ENCODE measurements at places on chromosomes 16 and 17. TPM values are rescaled to one million over a fixed set of nuclear protein-coding genes. Genes with fewer than 3 reads are reported as not detected.

Gene KRTAP1-1
- total RNA-seq = not detected

Gene KRT27
- total RNA-seq = not detected

Gene ITGAX
- total RNA-seq = not detected

Gene GAST
- not detected for total RNA-seq

Gene MMP28
- not detected for total RNA-seq

Gene LRRC3C
- total RNA-seq = not detected

Gene ANKRD40CL
- not detected for total RNA-seq

DNA sequence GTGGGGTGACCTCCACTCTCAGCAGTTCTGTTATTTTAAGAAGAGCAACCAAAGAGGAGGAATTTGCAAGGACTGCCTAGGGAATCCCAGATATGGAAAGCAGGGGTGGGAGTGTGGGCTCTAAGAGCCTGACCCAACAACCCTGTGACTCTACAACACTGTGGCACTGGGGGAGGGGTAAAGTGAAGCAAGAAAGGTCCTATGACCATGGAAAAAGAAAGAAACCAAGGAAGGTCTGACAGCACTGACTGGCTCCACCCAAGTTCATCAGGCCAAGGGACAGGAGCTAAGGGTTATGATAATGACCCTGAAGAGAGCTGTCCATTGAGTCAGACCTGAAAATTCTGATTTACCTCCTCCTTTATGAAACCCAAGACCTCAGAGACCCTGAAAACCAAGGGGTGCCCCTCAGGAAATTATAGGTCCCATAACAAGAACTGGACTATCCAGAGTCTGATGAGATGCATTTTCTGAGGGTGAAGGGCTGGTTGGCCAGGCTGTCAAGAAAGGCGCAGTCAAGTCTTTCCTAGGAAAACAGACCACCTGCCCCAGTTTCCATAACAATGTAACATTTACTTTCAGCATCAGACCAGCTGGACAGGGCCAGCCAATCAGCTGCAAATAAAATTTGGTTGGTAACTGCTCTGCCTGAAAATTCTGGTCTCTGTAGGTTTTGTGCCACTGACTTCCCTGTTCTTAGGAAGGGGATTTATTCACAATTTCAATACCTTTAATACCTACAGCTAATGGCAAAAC, 53.8 kb upstream of the MTMR4 start:
- peaks cover 22% of the 10 kb centered on the region for H3K4me1 ChIP-seq
- H3K36me3 ChIP-seq = no peaks in the 10 kb centered on the region
- no peak overlapping the region for H3K4me3 ChIP-seq
- peak; percentile 32 for DNase-seq
- no peak overlapping the region for H3K27ac ChIP-seq
- H3K27me3 ChIP-seq = no peaks in the 10 kb centered on the region

DNA sequence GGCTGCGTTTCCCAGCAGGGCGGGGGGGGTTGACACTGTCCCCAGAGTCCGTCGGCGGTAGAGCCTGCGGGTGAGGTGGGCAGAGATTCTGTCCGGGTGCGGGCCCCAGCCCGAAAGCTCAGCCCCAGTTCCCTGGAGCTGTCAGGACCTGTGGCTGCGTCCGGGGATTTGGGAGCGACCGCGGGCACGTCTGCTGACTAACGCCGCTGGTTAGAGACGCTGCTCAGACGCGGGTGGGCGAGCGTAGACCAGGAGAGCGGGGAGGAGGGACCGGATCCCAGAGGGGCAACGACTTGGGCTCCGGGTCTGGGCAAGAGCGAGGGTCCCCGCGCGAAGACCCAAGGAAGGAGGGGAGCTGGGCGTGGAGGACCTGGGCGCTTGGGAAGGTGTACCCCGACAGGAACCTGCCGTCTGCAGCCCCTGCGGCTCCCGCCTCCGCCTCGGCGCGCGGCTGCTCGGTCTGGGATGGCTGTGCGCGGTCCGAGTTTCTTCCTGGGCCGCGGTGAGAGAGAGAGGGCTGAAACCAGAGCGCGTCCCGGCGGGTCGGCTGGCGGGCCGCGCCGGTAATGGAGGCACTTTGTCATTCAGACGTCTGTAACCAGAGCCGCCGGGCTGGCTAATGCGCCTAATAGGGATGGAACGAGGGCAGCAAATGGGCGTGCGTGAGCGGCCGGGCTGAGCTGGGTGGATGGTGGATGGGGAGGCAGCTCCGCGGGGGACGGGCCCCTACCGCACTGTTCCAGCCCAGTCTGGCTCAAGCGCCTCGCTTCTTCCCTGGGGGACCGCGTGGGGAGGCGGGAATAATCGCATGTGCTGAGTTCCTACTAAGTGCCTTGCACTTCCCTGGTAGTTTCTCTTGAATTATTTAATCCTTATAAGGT, 2.3 kb downstream of the NGFR start:
- H3K27me3 ChIP-seq = peaks cover 75% of the 10 kb centered on the region
- H3K4me1 ChIP-seq = peaks cover 20% of the 10 kb centered on the region
- no peak overlapping the region for H3K27ac ChIP-seq
- DNase-seq = peak; percentile 87
- no peaks in the 10 kb centered on the region for H3K36me3 ChIP-seq

DNA sequence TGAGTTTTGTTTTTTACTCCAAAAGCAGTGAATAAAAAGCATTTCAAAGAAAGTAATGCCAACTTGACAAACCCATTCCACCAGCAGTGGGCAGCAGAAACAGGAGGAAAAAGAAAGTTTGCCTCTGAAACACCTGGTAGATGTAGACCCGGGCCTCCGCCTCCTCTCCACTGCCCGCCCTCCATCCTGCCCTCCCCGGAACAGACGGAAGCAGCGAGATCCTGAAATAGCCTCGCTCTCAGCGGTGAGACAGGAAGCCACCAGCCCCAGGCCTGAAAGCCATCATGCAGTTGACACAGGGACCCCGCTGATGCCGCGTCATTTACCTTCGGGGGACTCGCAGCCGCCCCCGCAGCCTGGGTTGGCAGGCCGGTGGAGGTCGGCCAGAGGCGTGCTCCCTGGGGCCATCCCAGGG, 67.8 kb downstream of the C16orf78 start:
- H3K27ac ChIP-seq = no peak overlapping the region
- peaks cover 24% of the 10 kb centered on the region for H3K4me1 ChIP-seq
- no peaks in the 10 kb centered on the region for H3K36me3 ChIP-seq
- no peaks in the 10 kb centered on the region for H3K27me3 ChIP-seq

GRCh38 chr17:45031231-45032173, 19.9 kb downstream of the DCAKD start:
- H3K4me3 ChIP-seq = no peak overlapping the region
- no peaks in the 10 kb centered on the region for H3K4me1 ChIP-seq
- no peaks in the 10 kb centered on the region for H3K27me3 ChIP-seq
- no peak for DNase-seq
- no peak overlapping the region for H3K27ac ChIP-seq

DNA sequence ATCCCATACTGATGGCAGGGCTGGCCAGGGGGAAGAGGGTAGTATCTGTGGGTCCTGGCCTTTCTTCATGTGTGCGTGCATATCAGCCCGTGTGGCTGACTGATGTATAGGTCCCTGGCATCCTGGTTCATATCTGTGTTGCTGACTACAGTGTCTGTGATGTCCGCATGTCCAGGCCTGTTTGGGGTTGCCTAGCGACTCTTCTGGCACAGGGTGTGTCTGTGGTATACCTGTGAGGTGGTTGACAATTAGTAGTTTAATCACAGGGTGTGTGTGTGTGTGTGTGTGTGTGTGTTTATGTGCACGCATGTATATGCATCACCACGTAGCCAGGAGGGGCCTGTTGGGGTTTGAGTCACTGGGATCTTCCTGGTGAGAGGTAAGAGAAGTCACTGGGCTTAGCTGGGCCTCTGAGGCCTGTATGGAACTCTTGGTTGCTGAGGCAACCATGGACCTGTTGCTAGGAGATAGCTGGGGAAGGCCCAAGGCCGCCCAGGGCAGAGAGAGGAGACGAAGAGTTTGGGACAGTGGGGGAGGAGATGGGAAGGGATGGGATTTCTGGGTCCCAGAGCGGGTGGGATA, 603 bp upstream of the TMEM95 start:
- DNase-seq = peak; percentile 38
- H3K4me3 ChIP-seq = no peak overlapping the region
- peaks cover 23% of the 10 kb centered on the region for H3K4me1 ChIP-seq
- no peaks in the 10 kb centered on the region for H3K27me3 ChIP-seq
- H3K27ac ChIP-seq = no peak overlapping the region

- DNase-seq = no peak
- peaks cover 91% of the 10 kb centered on the region for H3K27me3 ChIP-seq
- H3K4me3 ChIP-seq = no peak overlapping the region
- 0 out of 2 replicates have a peak, but pooled peaks cover 10% of the 10 kb centered on the region for H3K4me1 ChIP-seq
- H3K36me3 ChIP-seq = no peaks in the 10 kb centered on the region
Observed at GRCh38 chr16:23863511-23864422, 28.0 kb downstream of the PRKCB start.

- no peaks in the 10 kb centered on the region for H3K27me3 ChIP-seq
- H3K36me3 ChIP-seq = peaks cover 16% of the 10 kb centered on the region
- no peak overlapping the region for H3K27ac ChIP-seq
Observed at GRCh38 chr16:65774350-65774749, 592.1 kb upstream of the CDH5 start.

DNA sequence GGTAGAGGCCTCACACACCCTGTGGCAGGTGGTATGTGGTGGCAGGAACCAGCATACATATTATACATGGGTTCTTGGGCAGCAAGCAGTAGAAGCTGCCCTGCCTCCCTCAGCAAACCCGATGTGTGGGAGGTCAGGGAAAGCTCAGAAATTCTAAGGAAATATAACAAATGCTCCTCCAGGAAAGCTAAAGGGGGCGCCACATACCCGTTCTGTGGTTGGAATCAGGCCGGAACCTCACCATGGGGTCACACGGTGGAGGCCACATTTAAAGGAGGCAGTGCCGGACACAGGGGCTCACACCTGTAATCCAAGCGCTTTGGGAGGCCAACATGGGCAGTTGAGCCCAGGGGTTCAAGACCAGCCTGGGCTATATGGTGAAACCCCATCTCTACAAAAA, 12.4 kb upstream of the KATNB1 start:
- H3K27ac ChIP-seq = no peak overlapping the region
- H3K4me1 ChIP-seq = no peaks in the 10 kb centered on the region
- H3K36me3 ChIP-seq = no peaks in the 10 kb centered on the region
- no peak overlapping the region for H3K4me3 ChIP-seq
- DNase-seq = peak; percentile 76

DNA sequence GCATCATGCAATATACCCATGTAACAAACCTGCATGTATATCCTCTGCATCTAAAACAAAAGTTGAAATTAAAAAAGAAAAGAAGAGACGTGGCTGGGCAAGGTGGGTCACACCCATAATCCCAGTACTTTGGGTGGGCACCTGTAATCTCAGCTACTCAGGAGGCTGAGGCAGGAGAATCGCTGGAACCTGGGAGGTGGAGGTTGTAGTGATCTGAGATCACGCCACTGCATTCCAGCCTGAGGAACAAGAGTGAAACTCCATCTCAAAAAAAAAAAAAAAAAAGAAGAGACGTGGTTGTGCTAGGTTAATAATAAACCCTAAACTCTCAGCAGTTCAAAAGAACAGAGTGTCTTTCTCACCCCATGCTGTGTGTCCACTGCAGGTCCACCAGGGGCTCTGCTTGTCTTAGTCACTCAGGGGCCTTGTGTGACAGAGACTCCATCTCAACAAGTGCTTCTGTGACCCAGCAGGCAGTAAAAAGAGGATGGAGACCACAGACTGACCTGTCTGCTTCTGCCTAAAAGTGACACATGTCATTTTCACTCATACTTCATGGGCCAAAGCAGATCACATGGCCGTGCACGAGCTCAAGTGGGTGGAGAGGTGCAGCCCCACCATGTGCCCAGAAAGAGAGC, 22.3 kb upstream of the N4BP1 start:
- DNase-seq = no peak
- no peaks in the 10 kb centered on the region for H3K4me1 ChIP-seq
- no peaks in the 10 kb centered on the region for H3K36me3 ChIP-seq
- H3K27ac ChIP-seq = no peak overlapping the region
- no peaks in the 10 kb centered on the region for H3K27me3 ChIP-seq
- H3K4me3 ChIP-seq = no peak overlapping the region

GRCh38 chr16:50967827-50968612, 183.1 kb downstream of the SALL1 start:
- H3K27me3 ChIP-seq = no peaks in the 10 kb centered on the region
- H3K4me3 ChIP-seq = no peak overlapping the region
- no peak overlapping the region for H3K27ac ChIP-seq
- no peaks in the 10 kb centered on the region for H3K4me1 ChIP-seq
- H3K36me3 ChIP-seq = no peaks in the 10 kb centered on the region

DNA sequence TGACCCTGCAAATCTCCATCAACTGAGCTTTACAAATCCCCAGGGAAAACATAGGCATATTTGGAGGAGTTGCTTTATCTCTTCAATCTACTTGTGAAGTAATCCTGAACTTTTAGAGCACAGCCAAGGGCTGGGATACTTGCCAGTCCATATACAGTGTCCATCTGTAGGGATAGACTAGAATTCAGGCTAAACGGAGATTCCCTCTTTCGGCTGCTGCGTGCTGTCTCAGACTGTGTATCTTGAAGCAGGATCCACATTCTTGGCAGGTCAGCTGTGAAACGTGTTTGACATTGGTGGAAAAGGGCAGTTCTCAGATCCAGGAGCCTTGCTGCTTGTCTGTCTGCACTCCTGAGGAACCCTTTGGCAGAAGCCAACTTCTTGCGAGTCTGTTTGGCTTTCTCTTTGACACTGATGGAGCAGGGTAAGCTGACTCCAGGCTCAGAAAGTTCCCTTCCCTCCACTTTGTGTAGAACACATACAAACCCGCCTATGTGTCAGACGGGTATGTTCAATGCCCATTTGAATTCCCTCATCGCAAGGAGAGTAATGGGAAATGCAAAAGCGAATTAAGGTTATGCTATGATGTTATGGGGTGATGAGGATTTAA, 221.8 kb downstream of the MAP2K4 start:
- no peak overlapping the region for H3K27ac ChIP-seq
- H3K27me3 ChIP-seq = no peaks in the 10 kb centered on the region
- H3K36me3 ChIP-seq = no peaks in the 10 kb centered on the region
- no peak for DNase-seq
- no peak overlapping the region for H3K4me3 ChIP-seq
- H3K4me1 ChIP-seq = no peaks in the 10 kb centered on the region

DNA sequence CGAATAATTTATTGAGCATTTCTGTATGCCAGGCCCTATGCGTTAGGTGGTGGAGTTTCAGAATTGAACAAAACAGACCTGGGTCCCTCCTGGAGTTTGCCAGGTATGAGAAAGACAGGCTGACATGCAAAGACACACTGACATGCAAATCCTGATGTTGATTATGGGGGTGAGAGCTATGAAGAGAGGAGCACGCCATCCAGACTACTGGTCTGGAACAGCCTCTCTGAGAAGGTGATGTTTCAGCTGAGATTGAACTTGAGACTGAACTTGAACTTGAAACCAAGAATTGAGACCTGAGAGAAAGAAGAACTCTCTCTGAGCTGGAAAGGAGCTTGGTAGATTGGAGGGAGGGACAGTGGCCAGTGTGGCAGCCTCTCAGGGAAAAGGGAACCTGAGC, 14.2 kb upstream of the CACNG4 start:
- peaks cover 18% of the 10 kb centered on the region for H3K4me1 ChIP-seq
- H3K27me3 ChIP-seq = no peaks in the 10 kb centered on the region
- no peak overlapping the region for H3K4me3 ChIP-seq
- no peak overlapping the region for H3K27ac ChIP-seq
- H3K36me3 ChIP-seq = no peaks in the 10 kb centered on the region
- DNase-seq = no peak

Measured in GM23338 (cell line).